HuH-7 (cell line): ENCODE measurements at places on chromosomes 13 and 19.

DNA sequence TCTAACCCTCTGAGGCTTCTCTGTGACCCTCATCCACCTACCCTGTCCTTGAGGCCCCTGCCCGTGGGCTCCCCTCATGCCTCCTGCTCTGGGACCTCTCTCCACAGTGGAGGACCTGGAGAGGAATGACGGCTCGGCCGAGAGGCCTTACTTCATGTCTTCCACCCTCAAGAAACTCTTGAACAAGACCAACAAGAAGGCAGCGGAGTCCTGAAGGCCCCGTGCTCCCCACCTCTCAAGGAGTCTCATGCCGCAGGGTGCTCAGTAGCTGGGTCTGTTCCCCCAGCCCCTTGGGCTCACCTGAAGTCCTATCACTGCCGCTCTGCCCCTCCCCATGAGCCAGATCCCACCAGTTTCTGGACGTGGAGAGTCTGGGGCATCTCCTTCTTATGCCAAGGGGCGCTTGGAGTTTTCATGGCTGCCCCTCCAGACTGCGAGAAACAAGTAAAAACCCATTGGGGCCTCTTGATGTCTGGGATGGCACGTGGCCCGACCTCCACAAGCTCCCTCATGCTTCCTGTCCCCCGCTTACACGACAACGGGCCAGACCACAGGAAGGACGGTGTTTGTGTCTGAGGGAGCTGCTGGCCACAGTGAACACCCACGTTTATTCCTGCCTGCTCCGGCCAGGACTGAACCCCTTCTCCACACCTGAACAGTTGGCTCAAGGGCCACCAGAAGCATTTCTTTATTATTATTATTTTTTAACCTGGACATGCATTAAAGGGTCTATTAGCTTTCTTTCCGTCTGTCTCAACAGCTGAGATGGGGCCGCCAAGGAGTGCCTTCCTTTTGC, 10.8 kb upstream of the ILF3 start:
- no peak for DNase-seq

DNA sequence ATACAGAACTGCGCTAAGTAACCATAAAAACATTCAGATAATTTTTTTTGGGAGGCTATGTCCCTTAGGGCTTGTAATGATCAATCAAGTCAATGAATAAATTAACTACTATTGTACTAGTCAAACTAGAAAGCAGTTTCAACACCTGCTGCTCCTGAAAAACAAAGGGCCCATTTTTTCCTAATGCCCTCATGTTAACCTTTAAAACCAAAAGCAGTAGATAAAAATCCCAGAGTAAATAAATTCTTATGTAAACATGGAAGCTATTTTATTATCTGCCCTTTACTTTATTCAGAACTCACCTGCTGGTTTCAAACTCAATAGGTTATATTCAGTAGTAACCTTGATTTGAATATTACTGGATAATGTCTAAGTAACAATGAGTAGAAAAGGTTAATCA, 159.5 kb upstream of the STARD13 start:
- peak; percentile 7 for DNase-seq

- DNase-seq = no peak
Measured at GRCh38 chr13:78832461-78832860, 173.5 kb upstream of the OBI1 start.

DNA sequence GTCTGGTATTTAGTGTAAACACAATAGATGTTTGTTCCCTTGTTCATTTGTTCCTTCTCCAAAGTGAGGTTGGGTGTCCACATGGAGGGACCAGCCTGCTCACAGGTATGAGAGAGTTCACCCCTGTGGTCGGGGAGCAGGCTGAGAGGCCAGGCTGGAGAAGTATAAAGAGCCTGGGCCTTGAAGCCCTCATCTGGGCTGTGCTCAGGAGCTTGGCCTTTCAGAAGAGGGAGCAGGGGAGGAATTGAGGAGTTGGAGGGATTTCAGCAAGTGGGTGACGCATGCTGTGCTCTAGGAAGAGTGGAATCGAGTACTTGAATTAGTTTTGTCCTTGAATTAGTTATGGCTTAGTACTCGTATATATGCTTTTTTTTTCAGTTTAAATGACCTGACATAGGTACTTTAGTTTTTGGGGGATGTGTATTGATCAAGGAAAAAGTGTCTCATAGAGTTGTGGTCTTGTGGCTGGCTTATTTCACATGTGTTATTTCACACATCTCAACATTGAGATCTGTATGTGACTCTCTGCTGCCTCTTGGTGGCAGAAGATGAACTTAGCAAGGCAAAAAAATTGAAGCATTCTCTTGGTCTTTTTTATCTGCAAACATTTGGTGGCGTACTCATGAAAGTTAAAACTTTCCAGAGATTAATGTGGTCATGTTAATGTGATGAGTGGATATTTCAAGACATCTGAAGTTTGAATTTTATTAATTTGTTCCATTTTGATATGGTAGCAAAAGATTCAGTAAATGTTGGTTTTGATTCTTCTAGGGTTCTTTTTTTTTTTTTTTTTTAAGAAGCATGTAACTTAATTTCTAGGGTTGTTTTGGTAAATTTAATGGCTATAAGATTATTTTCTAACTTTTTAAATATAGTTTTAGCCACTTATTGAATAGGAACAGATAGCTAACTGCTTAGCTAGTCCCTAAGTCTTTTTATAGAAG, 54.3 kb downstream of the SLAIN1 start:
- DNase-seq = peak; percentile 18

- no peak for DNase-seq
Measured at GRCh38 chr13:99315186-99315585, 8.0 kb upstream of the GPR183 start.

GRCh38 chr13:23670793-23671192, 100.6 kb downstream of the TNFRSF19 start:
- no peak for DNase-seq

DNA sequence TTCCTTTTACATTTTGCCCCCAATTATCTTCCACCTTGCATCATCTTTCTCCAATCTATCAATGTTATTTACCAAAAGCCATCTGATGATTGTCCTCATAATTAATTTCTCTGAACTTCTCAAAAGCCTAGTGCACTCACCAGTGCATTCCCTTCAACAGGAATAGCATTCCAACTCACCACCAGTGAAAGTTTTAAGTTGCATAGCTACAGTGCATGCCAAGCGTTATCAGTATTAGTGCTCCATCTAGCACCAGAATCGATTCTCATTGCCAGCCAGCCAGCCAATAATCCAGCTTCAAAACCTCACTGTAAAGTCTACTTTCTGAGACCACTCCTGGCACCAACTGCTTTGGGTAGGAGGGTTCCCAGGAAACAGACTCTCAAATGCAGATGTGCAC, 7.4 kb downstream of the MYCBP2 start:
- no peak for DNase-seq

DNA sequence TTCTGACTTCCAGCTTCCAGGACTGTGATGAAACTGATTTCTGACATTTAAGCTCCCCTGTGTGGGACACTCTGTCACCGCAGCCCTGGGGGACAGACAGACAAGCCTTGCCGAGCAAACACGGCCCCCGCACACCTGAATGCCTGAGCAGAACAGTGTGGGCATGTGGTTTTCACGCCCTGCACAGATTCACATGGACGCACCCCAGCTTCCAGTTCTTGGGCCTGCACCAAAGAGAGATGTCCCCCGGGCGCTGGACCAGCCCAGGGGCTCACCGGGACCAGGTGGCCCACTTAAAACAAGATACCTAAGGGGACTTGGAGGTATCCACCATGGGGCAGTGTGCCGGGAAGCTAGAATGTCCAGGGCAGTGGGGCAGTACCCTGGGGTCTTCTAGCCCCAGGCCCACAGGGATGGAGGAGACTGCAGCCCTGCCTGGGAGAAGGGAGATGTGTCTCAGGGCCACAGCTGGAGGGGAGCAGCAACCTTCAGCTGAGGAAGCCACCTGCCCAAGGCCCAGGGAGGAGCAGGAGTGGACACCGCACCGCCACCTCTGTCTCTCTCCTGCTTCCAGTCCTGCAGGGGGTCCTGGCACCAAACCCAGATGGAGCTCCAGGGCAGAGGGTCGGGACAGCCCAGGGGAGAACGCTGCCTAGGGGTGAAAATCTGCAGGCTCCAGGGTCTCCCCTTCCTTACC, 50.5 kb downstream of the SOX1 start:
- no peak for DNase-seq

DNA sequence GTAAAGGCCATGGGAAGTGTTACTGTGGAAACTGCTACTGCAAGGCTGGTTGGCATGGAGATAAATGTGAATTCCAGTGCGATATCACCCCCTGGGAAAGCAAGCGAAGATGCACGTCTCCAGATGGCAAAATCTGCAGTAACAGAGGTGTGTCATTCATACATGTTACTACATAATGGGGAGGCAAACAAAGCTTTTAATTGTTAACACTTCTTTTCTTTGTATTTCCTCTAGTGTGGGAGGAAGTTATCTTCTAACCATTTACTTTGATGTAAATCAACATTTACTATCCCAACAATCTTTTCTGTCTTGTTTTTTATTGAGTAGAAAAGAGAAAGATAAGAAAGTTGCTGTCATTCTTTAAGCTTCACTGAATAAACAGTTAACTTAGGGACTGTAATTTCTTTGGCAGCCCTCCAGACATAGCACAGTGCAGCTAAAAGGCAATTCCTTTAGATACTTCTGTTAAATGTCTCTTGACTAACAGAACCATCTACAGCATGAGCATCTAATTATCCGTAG, 126.9 kb downstream of the ITGBL1 start:
- DNase-seq = no peak

DNA sequence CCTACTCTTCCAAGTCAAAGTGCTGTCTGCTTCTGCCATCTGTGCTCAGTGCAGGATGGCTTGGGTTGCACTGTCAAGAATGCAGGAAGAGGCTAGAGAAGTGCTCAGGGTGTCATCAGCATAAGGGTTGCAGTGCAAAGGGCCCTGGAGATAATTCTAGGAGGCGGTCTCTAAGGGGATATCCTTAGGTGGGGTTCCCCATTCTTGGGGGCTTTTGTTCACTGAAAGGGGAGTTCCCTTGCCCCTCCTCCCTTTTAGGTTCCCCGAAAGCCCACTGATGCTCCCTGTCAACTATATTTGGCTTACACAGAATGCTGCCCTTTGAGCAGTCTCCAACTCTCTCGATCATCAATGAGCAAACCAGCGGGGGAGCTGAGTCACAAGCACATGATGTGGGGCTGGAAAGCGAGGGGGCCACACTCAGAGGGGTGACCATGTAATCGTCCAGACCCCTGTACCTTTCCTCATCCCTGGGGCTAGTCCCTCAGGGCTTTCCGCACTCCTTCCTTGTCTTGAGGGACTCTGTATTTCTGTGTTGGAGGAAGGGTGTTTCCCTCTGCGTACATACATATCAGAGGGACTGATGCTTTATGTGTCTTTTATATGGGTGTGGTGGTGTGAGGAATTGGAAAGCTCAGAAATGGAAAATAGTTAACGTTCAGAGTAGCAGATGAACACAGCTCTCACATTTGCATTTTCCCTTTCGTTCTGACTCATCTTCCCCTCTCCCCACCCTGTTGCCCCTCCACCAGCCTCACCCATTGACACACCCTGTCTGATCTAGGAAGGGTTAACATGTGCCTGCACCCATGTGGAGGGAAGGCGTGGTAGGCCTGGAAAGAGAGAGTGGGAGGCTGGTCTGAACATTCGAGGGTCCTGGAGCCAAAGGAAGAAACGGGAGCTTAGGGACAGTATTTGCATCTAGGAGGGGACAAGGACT, 6.7 kb downstream of the ZBTB32 start:
- DNase-seq = no peak

GRCh38 chr19:35729763-35730162, 12.0 kb downstream of the KMT2B start:
- no peak for DNase-seq

GRCh38 chr13:36428086-36428485, 4.2 kb upstream of the CCNA1 start:
- DNase-seq = no peak

GRCh38 chr19:11401808-11402543, 17.1 kb downstream of the RGL3 start:
- no peak for DNase-seq

GRCh38 chr13:79456656-79457365, 24.1 kb upstream of the NDFIP2 start:
- DNase-seq = no peak

DNA sequence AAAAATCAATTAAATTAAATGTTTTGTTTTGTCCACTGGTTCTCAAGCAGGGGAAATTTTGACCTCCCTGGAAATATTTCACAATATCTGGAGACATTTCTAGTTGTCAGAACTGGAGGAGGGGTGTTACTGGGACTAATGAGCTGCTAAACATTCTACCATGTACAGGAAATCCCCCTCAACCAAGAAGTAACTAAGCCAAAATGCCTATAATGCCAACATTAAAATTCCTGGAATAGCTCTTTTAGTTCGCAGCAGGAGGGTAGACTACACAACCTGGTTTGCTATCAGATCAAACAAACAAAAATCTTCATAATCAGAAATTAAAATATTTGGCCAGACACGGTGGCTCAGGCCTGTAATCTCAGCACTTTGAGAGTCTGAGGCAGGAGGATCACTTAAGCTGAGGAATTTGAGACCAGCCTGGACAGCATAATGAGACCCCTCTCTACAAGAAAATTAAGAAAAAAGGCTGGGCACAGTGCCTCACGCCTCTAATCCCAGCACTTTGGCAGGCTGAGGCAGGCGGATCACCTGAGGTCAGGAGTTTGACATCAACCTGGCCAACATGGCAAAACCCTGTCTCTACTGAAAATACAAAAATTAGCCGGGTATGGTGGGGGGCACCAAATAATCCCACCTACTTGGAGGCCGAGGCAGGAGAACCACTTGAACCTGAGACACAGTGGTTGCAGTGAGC, 13.7 kb upstream of the SMARCA4 start:
- DNase-seq = no peak

- DNase-seq = peak; percentile 82
Measured at GRCh38 chr19:17718947-17719711, at the start of gene MAP1S. TSS of gene MAP1S (plus strand) at chr19:17719480. CDS start at chr19:17719503, 23 bp downstream.

DNA sequence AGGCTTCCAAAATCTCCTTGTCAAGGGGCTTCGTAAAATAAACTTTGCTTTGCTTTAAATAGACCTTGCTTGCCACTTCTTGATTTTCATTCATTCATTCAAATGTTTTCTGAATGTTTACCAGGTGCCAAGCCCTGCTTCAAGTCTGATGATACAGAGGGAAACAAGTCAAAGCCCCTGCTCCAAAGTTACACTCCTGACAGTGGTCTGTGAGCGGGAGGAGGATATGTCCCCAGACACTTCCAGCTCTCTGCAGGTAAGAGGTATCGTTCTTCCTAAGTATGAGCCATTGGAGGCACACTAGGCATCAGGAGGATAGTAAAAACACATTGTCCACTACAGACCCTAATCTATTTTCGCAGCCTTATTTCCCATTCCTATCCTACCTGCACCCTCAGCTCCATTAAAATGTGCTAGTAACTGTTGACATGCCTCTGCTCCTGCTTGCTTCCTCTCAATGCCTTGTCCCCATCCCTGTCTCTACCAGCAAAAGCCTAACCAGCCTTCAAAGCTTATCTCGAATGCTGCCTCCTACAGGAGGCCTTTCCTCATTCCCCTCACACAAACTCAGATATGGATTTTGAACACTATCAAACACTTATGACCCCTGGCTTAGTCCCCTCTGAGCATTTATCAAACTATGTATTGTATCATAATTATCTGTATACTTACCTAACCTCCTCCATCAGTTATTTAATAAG, 6.2 kb upstream of the WBP4 start:
- DNase-seq = peak; percentile 34
